Kidney (tissue), 22 donors: ENCODE measurements at places on chromosomes 7 and 10. TPM values are rescaled to one million over a fixed set of nuclear protein-coding genes. Genes with fewer than 3 reads are reported as not detected.

Gene MMD2
- total RNA-seq = not detected

Gene MAPK8
- total RNA-seq = 36.7 TPM

Gene OR2A12
- not detected for total RNA-seq

Gene BHLHA15
- 3.1 TPM for total RNA-seq

Gene UNCX
- total RNA-seq = 2.0 TPM

Gene ATXN7L1
- 18.5 TPM for total RNA-seq

Gene FBXL15
- total RNA-seq = 17.9 TPM

Gene ZNF775
- total RNA-seq = 3.7 TPM

Gene IKZF1
- total RNA-seq = 36.8 TPM

Gene GLI3
- total RNA-seq = 11.1 TPM

Gene TACR2
- 0.38 TPM for total RNA-seq

Gene GNAT3
- not detected for total RNA-seq
